ENCODE measurements at places on chromosomes 12 and 14. TPM values are rescaled to one million over a fixed set of nuclear protein-coding genes. Genes with fewer than 3 reads are reported as not detected.

GRCh38 chr14:91008759-91009409, 51.6 kb downstream of the RPS6KA5 start:
- no peaks in the 10 kb centered on the region for H3K27me3 ChIP-seq
- no peak for DNase-seq
- peaks cover 26% of the 10 kb centered on the region for H3K4me1 ChIP-seq

DNA sequence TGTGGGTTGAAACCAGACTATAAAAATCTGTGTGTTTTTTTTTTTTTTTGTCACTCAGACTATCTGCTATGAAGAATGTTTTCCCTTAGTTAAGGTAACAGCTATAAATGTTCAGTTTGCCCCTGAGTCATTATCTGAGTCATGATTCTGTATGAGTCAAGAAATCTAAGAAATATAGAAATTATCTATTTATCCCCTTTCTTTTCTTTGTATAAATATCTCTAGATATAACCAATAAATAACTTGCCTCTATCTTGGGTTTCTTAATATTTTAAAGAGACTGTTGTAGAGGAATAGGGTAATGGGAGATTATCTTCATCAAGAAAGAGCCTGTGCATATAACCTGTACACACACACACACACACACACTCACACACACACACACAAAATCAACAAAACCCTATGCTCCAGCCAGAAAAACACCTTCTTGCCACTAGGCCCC, 161.7 kb upstream of the EEA1 start:
- H3K27me3 ChIP-seq, result no peaks in the 10 kb centered on the region
- H3K4me1 ChIP-seq, result no peaks in the 10 kb centered on the region
- DNase-seq, result no peak
- no peak overlapping the region for H3K27ac ChIP-seq
- no peak overlapping the region for H3K4me3 ChIP-seq
- no peaks in the 10 kb centered on the region for H3K36me3 ChIP-seq

- H3K4me3 ChIP-seq, result peak overlapping the region; percentile 58
- H3K4me1 ChIP-seq, result peaks cover 59% of the 10 kb centered on the region
- peaks cover 18% of the 10 kb centered on the region for H3K36me3 ChIP-seq
- H3K27me3 ChIP-seq, result no peaks in the 10 kb centered on the region
- H3K27ac ChIP-seq, result peak overlapping the region; percentile 81
These were observed 95.8 kb downstream of the LGMN start for GRCh38 chr14:92652413-92653151.

GRCh38 chr14:71395151-71395604, 487.9 kb downstream of the PCNX1 start:
- H3K4me1 ChIP-seq, result peaks cover 19% of the 10 kb centered on the region
- no peaks in the 10 kb centered on the region for H3K36me3 ChIP-seq
- H3K27ac ChIP-seq, result no peak overlapping the region
- no peak for DNase-seq
- H3K4me3 ChIP-seq, result no peak overlapping the region

EIF2B1 gene
- 41.4 TPM for total RNA-seq

- no peak overlapping the region for H3K27ac ChIP-seq
- H3K4me3 ChIP-seq, result no peak overlapping the region
- no peaks in the 10 kb centered on the region for H3K4me1 ChIP-seq
- DNase-seq, result no peak
- no peaks in the 10 kb centered on the region for H3K36me3 ChIP-seq
These were observed 523 bp upstream of the VRTN start for GRCh38 chr14:74347795-74348100.

DNA sequence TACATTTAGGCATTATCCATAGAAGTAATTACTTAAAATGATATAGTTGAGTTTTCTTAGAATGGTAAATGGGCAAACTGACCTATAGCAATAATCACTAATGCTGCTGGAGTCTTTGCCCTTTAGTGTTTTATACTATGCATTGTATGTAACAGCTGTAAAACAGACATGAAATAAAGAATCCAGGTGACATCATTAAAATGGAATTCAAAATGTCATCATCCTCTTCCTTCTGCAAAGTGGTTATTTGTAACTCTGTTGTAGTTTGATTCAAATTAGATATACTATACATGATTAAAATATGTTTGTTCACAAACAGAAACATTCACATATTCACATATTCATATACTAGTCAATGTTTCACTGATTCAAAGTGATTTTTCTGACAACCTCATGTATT, 598.8 kb downstream of the SLC16A7 start:
- no peak for DNase-seq
- no peak overlapping the region for H3K27ac ChIP-seq
- H3K4me3 ChIP-seq, result no peak overlapping the region
- H3K27me3 ChIP-seq, result no peaks in the 10 kb centered on the region
- no peaks in the 10 kb centered on the region for H3K36me3 ChIP-seq

- no peak overlapping the region for H3K4me3 ChIP-seq
- H3K4me1 ChIP-seq, result peaks cover 13% of the 10 kb centered on the region
- no peaks in the 10 kb centered on the region for H3K36me3 ChIP-seq
- no peak for DNase-seq
- H3K27ac ChIP-seq, result peak overlapping the region; percentile 51
- no peaks in the 10 kb centered on the region for H3K27me3 ChIP-seq
These were observed 27.7 kb downstream of the FBLN5 start for GRCh38 chr14:91919814-91920213.

GRCh38 chr14:102902086-102902485, 20.4 kb upstream of the AMN start:
- H3K36me3 ChIP-seq, result peaks cover 58% of the 10 kb centered on the region
- peaks cover 23% of the 10 kb centered on the region for H3K4me1 ChIP-seq
- H3K27ac ChIP-seq, result no peak overlapping the region
- no peaks in the 10 kb centered on the region for H3K27me3 ChIP-seq

DNA sequence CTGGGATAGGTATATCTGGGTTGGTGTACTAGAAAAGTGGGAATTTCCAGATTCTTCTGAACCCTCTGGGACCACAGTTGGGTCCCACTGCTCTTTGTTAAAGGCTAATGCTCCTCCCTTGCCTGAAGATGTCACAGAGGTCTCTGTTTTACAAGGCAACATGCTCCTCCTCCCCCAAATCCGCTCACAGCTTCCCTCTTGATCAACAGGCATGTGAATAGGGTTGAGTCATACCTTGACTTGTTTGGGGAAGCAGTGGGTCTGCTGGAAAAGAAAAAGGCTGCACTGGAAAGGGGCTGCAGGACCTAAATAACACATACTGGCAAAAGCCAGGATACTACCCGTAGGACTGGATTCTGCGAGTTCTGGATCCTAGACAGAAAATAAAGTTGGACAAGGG, 165.4 kb upstream of the TMEM260 start:
- H3K36me3 ChIP-seq, result no peaks in the 10 kb centered on the region
- H3K4me1 ChIP-seq, result peaks cover 5% of the 10 kb centered on the region
- DNase-seq, result no peak
- H3K27ac ChIP-seq, result no peak overlapping the region
- no peak overlapping the region for H3K4me3 ChIP-seq

SLC6A12 gene
- 14.2 TPM for total RNA-seq

RPAP3 gene
- total RNA-seq, result 20.2 TPM

PLCZ1 gene
- not detected for total RNA-seq

PRR13 gene
- 216 TPM for total RNA-seq

GRCh38 chr12:30845676-30846075, 80.9 kb upstream of the TSPAN11 start:
- no peaks in the 10 kb centered on the region for H3K36me3 ChIP-seq
- H3K27ac ChIP-seq, result no peak overlapping the region
- peaks cover 4% of the 10 kb centered on the region for H3K27me3 ChIP-seq
- H3K4me1 ChIP-seq, result no peaks in the 10 kb centered on the region
- no peak for DNase-seq
- no peak overlapping the region for H3K4me3 ChIP-seq

- no peak overlapping the region for H3K4me3 ChIP-seq
- no peaks in the 10 kb centered on the region for H3K36me3 ChIP-seq
- H3K27ac ChIP-seq, result no peak overlapping the region
- no peaks in the 10 kb centered on the region for H3K27me3 ChIP-seq
- DNase-seq, result no peak
These were observed 138.2 kb upstream of the TSPAN8 start for GRCh38 chr12:71295953-71296352.

ISM2 gene
- total RNA-seq, result not detected

GRCh38 chr12:93192878-93193277, 184.8 kb upstream of the NUDT4 start:
- no peaks in the 10 kb centered on the region for H3K4me1 ChIP-seq

DNA sequence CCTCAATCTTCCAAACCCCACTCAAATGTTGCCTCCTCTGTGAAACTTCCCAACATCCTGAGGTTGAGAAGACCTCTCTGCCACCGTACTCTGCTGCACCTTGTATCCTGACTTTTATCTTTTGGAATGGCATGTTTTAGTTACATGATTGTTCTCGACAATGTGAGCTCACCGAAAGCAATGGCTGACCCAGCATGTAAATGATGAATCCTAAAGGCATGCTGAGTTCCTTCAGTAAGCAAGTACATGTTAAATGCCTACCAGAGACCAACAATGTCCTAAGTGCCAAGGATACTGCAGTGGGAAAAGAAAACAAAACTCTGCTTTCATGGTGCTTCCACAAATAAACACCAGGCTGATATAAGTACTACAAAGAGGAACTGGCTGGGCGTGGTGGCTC, 13.7 kb downstream of the PPP1R13B start:
- no peak overlapping the region for H3K27ac ChIP-seq
- H3K4me3 ChIP-seq, result no peak overlapping the region
- H3K27me3 ChIP-seq, result no peaks in the 10 kb centered on the region
- no peak for DNase-seq

GRCh38 chr12:94781835-94782234, 131.5 kb upstream of the TMCC3 start:
- no peaks in the 10 kb centered on the region for H3K4me1 ChIP-seq
- no peak overlapping the region for H3K4me3 ChIP-seq
- DNase-seq, result no peak
- no peaks in the 10 kb centered on the region for H3K36me3 ChIP-seq
- no peak overlapping the region for H3K27ac ChIP-seq

TSPAN8 gene
- 15.3 TPM for total RNA-seq

DNA sequence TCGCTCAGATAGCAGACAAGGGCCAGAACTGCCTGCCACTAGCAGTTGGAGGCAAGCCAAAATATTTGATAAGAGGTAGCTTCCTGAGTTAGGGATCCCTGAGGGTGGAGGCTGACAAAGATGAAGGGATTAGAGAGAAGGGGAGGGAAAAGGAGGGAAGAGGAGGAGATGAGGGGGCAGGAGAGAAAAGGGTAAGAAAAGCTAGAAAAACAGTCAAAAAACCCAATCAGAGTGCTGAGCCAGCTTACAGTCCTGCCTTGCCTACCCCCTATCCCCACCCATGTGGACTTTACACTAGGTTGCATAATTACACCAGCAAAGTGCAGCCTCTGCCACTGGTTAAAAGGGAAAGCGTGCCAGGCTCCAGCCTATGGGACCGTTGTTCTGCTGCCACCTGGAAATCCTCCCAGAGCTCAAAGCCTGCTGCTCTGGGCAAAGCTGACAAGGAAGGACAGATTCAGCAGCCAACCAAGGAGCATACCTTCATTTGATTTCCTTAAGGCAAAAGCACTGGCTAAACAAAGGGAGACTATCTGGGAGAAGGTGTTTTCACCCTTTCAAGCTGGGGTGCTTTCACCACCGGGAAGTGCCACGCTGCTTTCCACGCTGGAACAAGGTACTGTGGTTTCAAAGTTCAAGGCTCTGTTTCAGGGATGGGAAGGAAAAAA, 3.8 kb upstream of the NUMB start:
- H3K27ac ChIP-seq, result peak overlapping the region; percentile 74
- DNase-seq, result peak; percentile 69
- H3K4me3 ChIP-seq, result peak overlapping the region; percentile 17
- no peaks in the 10 kb centered on the region for H3K36me3 ChIP-seq

FSCB gene
- 0.12 TPM for total RNA-seq

- H3K4me3 ChIP-seq, result no peak overlapping the region
- no peaks in the 10 kb centered on the region for H3K27me3 ChIP-seq
- H3K27ac ChIP-seq, result no peak overlapping the region
These were observed 29.6 kb downstream of the PDZRN4 start for GRCh38 chr12:41217727-41218126.

DNA sequence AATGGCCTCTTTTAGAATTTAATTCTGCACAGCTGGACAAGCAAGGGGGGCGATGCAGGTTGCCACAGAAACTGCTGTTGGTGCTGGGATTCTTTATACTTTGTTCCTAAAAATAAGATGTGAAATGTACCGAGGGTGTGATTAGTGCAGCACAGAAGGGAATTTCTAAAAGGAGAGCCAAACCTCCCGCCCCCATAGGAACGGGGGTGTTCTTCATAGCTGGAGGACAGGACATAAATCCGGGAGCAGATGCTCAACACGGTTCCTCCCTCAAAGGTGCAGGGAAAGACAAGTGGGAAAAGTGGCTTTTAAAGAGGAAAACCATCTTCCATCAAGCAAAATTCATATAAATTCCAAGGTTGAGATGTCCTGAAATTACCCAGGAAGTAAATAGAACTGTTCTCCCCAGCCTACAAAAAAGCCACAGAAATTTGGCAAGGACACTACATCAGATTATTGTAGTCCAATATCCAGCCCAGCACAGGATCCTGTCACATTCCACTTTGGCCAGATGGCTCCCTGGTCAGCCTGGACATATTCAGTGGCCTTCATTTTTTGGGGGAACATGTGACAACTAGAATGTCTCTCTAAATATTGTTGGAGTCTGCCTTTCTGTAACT, 51.4 kb upstream of the TMX1 start:
- no peaks in the 10 kb centered on the region for H3K4me1 ChIP-seq
- H3K4me3 ChIP-seq, result no peak overlapping the region
- no peak overlapping the region for H3K27ac ChIP-seq
- DNase-seq, result no peak
- H3K27me3 ChIP-seq, result no peaks in the 10 kb centered on the region

- H3K36me3 ChIP-seq, result no peaks in the 10 kb centered on the region
- H3K4me1 ChIP-seq, result peaks cover 62% of the 10 kb centered on the region
These were observed 136.1 kb downstream of the FGD4 start for GRCh38 chr12:32535288-32535999.

DNA sequence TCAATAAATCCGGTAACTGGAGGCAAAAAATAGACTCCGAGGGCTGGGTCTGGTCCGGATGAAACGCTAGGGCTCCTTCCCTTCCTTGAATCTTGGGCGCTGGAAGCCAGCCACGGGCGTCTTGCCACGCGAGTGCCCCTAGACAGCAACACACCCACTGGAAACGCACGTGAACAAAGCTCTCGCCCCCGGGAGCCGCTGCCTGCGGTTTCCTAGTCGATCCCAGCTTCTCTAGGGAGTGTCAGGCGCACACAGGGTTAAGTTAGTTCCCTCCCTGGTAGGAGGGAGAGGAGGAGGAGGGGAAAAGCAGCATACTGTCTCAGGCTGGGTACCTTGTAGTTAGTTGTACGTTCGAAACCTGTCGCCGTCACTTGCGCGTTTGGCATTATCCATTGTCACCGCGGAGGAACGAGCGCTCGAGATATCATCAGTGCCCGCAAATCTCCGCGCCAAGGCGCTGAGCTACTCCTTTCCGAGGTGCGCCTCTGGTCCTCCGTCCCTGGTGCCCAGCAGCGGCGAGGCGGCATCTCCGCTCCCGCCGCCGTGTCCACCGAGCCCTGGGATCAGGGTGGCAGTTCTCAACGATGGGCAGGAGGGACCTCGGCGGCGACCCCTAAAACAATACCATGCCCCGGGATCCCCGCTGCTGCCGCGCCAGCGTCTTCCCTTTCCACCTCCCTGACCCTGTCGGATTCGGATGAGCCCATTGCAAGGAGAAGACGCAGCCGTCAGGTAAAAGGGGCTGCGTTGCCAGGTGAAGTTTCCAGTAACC, at the start of gene FLRT2:
TSS of gene FLRT2 (plus strand) at position 342 of the 772 bp plus-strand sequence. CDS start 91,371 bp downstream, outside the sequence.
- peak; percentile 57 for DNase-seq
- H3K36me3 ChIP-seq, result no peaks in the 10 kb centered on the region
- H3K4me3 ChIP-seq, result peak within 1 kb of the TSS; percentile 58

POTEG gene
- not detected for total RNA-seq

GUCY2C gene
- not detected for total RNA-seq
